ENCODE measurements at places on chromosomes 13 and 19.
A peak's percentile ranks its signal among the peaks of the same experiment; 100 is the strongest.

DNA sequence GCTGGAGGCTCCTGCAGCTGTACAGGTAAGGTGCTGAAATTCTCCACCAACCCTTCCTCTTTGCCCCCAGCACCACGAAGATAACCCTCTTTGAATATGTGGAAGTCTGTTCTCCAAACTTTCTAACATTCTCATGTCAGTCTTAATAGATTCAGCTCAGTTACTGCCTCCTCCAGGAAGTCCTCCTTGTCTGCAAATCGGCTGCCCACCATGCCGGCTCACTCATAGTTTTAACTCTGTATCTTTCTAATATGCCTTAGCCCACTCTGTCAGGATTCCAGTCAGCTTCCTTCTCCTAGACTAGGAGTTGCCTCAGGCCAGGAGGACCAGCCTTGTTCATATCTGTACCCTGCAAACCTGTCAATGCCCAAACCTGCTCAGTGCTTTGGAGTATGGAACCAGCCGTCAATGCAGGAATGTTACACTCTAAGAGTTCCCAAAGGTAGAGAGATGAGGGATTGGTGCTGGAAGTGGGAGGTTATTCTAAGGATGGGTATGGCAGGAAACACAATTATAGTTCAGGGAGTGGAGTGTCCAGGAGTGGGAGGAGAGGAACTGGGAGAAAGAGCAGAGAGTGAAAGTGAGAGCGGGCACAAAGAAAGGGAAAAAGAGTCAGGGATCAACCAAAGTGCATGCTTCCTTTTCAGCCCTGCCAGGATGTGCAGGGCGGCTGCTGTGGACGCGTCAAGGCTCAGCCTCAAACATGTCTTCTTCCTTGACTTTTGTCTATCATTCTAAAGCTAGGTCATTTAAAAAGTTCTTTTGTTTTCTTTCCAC is 38.0 kb upstream of the ALOX5AP start:
- no peak for DNase-seq

- DNase-seq = no peak
Measured at GRCh38 chr13:43411211-43411610, 375.6 kb downstream of the ENOX1 start.

DNA sequence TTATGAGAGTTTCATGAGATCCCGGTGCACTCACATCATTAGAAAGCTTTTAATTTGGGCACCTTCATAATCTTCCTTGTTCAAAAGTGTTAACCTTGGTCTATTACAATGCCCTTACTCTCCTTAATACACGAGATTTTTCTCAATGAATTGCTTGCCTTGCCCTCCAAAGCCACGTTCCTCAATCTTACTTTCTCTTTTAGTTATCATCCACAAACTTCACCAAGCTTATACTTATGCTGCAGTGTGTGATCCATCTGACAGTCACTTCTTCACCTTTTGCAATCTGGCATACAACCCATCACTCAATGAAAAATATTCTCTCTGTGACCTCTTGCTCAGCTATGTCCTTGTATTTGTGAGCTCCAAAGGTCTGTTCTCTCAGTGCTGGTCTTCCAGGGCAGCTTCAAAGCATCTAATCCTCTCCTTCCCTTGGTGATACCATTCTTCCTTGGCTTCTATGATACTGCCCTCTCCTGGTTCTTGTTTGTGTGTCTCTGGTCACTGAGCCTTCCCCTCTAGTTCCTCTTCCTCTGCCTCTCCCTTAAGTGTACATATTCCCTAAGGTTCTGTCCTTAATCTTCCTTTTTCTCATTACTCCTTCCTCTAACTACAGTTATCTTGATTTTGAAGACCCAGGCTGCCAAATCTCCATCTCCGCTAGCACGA is 202.2 kb upstream of the STARD13 start:
- DNase-seq = no peak

DNA sequence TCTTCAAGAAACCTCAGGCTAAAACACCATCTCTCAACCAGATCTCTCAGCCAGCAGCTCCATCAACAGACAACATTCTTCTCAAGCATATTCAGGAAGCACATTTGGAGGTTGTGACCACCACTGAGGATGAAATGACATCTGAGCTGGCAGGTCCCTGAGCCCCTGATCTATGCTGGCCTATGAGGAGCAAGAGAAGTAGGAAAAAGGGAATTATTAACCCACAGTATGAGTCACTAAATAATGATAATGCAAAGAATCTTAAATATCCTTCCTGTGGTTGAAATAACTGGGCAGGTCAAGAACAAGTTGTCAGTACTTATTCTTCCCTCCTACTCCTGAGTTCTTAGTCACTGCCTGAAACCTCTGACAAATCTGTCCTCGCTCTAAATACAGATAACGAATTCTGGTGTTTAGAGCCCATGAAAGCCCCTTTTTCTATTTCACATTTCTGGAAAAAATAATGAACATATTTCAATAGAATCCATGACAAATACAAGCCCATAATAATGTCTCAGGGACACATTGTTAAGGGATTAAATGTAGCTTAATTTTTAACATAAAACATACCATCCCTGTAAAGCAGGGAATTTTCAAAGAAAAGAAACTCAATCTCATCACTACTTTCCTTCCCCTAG is 225.8 kb upstream of the IRS2 start:
- no peak for DNase-seq

GRCh38 chr19:43438291-43439031 is 23.8 kb downstream of the TEX101 start:
- no peak for DNase-seq

GRCh38 chr13:92473765-92474475 is 752.7 kb upstream of the GPC6 start:
- no peak for DNase-seq

DNA sequence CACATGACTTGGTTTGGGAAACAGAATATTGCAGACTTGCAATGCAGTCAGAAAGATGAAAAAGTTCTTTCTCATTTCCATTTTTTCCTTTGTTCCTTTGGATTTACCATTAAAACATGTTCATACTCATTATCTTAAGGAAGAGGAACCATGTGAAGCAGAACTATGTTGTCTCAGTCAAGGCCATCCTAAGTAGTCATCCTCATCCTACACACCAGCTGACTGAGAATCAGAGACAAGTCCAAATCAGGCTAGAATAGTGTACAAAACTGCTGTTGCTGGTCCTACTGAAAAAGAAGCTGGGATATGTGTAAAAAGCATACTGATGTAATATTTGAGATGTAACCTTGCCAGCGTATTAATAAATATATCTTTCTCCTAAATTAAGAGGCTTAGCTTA is 433.4 kb downstream of the SLITRK5 start:
- DNase-seq = no peak

DNA sequence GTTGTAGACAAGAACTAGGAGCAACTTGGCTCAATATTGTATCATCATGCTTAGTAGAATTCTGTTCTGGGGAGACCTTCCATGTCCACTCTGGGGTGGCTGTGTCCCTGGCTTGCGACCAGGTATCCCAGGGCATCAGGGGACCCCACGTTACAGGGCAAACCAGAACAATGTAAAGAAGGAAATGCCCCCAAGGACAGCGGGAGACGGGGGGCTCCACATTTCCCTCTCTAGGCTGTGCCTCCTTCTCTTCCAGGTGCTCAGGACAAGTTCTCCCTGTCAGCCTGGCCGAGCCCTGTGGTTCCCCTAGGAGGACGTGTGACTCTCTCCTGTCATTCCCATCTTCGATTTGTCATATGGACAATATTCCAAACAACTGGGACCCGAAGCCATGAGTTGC is 30.8 kb downstream of the LAIR2 start:
- no peak for DNase-seq

DNA sequence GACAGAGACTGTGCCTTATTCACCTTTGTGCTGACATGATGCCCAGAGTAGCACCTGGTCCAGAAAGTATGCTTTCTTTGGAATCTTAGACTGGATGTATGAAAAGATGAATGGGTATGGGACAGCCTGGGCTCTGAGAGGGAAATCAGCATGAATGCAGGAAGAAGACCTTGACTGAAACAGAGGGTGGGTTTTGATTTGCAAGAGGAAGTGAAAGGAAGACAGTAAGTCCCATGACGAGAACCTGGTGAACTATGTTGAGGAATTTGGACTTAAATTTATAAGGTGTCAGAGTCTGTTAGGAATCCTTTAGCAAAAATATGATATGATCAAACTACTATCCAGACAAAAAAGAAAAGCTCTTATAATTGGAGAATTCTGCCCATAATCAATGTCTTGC is 301.9 kb downstream of the SPRY2 start:
- no peak for DNase-seq

GRCh38 chr13:110645750-110646149 is 30.4 kb downstream of the NAXD start:
- DNase-seq = no peak

DNA sequence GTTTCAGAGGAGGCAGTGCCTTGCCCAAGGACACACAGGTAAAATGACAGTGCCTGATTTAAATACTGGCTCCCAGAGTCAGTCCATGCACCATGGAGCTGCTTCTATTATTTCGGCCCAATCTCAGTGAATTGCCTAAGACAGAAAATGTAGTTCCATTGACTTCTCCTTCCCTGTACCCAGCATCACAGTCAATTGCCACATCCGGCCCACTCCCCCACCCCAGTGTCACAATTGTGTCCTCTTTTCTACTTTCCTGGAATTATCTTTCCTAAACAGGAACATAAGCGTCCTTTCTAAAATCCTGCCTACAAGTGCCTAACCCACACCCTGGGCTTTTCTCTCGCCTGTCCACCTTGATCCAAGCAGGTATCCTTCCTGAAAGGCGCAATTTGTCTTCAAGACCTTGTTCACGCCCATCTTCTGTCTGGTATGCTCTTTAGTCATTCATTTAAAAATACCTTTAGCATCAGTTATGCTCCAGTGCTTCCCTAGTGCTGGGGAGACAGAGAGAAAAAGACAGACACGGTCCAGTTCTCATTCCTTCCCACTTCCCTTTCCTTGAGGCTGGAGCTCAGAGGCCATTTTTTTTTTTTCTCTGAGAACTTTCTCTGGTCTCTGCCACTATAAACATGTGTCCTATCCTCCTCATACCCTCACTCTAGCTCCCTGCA is 411.4 kb downstream of the LIG4 start:
- no peak for DNase-seq

GRCh38 chr19:3818918-3819317 is 32.7 kb upstream of the MATK start:
- DNase-seq = no peak

DNA sequence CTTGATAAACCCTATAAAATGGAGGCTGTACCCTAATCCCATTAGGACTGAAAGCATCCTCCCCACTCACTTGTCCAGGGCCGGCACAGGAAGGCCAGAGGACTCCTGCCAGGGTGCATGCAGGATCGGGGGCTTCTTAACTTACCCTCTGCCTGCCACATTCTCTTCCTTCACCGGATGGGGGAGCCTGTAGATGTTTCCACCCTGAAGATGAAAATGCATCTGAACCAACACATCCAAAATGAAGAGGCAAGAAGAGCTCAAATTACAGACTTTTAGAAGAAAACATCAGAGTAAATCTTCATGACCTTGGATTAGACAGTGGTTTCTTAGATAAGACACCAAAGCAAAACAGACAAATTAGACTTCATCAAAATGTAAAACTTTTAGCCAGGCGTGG is 25.9 kb upstream of the NAPA start:
- DNase-seq = no peak

GRCh38 chr19:38361633-38362075 is 12.7 kb upstream of the PSMD8 start:
- DNase-seq = peak; percentile 64

DNA sequence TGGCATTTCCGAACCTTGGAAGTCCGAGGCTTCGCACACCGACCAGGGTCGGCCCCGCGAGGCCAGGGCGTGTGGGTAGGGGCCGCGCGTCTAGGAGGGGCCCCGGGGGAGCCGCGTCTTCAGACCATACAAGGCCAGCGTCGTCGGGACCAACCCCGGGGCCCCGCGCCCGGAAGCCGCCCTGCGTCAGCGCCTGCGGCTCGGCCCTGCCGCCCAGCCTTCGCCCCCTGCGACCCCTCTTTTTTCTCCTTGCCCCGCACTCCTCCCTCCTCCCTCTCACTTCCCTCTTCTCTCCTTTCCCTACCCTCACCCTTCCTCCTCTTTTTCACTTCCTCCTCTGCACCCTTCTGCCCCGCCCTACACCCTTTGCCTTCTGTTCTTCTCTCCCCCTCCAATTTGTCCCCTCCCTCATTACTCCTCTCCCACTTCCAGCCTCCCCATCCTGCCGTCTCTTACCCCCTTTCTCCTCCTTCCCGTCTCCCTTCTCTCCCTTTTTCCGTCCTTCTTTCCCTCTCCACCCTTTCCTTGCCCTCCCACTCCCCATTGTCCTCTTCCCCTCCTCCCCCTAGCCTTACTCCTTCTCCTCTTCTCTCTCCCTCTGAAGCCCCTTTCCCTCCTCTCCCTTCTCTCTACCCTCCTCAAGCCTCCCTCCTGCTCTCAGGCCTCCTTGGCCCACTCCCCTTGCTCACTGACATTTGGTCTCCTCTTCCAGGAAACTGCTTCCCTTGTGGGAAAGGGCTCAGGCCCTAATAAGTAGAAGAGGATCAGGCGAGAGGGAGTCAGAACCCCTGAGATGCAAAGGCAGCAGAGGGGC is 2.2 kb upstream of the PLEKHG2 start:
- DNase-seq = no peak

DNA sequence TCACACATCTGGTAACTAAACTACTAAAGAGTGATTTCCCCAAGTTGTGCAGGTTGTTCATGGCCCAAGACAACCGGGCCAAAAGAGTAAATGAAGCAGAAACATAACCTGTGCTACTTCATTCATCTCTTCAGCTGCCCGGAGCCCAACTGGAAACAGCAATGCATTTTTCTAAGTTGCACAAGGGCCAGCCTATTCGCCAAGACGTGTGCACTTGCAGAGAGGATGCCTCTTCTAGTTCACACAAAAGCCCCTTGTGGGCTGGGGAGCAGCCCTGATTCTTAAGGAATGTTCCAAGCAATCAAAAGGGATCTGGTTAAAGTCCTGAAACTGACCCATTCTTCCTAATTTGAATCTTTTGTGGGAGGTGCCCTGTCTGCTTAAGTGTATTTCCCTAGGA is 275.8 kb downstream of the SHISA2 start:
- DNase-seq = no peak

GRCh38 chr13:102839462-102839861 is 6.4 kb upstream of the ERCC5 start:
- DNase-seq = no peak

DNA sequence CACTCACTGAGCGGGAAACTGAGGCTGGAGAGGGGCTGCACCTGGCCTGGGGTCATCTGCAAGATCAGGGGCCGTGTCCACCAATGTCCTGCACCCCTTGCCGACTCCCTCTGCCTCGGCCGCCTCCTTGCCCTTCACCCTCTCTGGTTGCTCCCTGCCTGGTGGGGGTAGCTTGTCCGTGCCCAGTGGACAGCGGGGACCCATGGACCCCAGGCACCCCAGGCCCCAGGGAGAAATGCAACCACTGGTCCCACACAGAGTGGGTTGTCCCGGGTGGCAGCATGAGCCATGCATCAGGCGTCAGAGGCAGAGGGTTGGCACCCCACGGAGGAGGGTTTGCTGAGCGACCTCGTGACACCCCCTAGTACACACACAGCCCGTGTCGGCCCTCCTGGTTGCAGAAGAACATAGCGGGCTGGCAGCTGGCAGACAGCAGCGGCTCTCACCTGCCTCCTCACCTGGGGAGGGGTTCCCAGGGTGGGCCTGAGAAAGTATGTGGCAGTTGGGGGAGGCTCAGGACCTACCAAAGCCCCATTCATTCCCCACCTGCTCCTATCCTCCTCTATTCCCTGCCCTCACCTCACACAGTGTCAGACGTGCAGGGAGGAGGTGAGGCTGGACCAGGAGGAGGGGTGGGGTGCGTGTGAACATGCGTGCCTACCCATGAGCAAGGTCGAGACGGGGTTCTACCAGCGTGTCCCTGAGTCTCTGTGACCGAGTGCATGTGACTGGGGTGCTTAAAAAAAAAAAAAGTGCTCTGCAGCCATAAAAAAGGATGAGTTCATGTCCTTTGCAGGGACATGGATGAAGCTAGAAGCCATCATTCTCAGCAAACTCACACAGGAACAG is 8.7 kb downstream of the ADAMTSL5 start:
- no peak for DNase-seq

- no peak for DNase-seq
Measured at GRCh38 chr19:2015608-2015950, at the start of gene BTBD2. TSS of gene BTBD2 (minus strand) at chr19:2015714. CDS start at chr19:2015703, 11 bp downstream.

Data from iPS DF 19.7 (cell line).